CD4-positive, alpha-beta T cell treated with Interleukin-15 for 1 hour (primary cell): ENCODE measurements at places on chromosomes 13 and 19.
A peak's percentile ranks its signal among the peaks of the same experiment; 100 is the strongest.

DNA sequence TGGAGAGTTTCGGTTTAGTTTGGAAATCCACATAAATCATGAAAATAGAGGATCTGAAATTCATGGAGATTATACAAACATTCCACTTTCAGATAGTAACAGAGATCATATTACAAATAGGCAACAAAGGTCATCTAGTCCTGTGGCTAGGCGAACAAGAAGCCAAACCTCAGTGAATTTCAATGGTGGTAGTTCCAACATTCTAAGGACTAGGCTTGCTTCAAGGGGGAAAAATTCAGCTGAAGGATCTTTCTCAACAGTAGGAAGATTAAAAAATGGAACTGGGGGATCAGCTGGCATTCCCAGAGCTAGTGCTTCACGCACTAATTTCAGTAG, 47.0 kb downstream of the FOXO1 start:
- DNase-seq = no peak

- no peak for DNase-seq
These were observed 180.5 kb upstream of the PCDH9 start for GRCh38 chr13:67410645-67411044.

DNA sequence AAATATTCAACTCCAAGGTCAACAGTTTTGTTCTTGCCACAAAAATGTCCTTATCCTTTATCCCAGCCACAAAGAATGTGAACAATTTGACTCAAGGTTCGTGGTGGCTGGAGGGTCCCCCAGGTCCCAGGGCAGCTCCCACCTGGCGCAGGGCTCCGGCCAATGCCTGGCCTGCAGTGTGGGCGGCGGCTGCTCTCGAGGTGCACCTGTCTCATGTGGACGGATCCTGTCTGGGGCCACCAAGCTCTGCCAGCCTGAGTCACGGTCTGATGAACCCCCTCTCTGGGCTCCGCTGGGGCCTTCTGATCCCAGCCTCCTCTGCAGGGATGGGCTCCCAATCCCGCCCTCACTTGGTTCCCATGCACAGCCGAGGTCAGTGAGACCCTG, 49.4 kb downstream of the GAS6 start:
- DNase-seq = no peak

- no peak for DNase-seq
These were observed 27.2 kb upstream of the POU4F1 start for GRCh38 chr13:78630511-78630910.

- no peak for DNase-seq
These were observed 60.9 kb downstream of the LIG4 start for GRCh38 chr13:108154421-108154858.

DNA sequence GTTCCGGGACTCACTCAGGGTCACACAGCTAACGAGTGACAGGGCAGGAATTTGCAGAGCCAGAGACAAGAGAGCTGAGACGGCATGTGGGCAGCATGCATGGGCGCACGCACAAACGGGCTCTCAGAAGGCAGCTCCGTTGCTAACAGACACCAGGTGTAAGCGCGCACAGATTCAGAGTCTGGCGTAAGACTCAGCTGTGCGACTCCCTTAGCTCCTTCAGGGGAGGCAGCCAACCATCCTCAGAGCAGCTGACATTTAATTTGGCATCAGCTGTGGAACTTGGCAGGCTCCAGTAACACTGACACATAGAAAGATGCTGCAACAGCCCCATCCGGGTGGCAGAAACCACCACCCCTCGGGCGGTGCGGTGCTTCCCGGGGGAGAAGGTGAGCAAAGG, 7.5 kb upstream of the TM6SF2 start:
- DNase-seq = no peak

GRCh38 chr19:308471-309205, 17.4 kb upstream of the PLPP2 start:
- DNase-seq = no peak

DNA sequence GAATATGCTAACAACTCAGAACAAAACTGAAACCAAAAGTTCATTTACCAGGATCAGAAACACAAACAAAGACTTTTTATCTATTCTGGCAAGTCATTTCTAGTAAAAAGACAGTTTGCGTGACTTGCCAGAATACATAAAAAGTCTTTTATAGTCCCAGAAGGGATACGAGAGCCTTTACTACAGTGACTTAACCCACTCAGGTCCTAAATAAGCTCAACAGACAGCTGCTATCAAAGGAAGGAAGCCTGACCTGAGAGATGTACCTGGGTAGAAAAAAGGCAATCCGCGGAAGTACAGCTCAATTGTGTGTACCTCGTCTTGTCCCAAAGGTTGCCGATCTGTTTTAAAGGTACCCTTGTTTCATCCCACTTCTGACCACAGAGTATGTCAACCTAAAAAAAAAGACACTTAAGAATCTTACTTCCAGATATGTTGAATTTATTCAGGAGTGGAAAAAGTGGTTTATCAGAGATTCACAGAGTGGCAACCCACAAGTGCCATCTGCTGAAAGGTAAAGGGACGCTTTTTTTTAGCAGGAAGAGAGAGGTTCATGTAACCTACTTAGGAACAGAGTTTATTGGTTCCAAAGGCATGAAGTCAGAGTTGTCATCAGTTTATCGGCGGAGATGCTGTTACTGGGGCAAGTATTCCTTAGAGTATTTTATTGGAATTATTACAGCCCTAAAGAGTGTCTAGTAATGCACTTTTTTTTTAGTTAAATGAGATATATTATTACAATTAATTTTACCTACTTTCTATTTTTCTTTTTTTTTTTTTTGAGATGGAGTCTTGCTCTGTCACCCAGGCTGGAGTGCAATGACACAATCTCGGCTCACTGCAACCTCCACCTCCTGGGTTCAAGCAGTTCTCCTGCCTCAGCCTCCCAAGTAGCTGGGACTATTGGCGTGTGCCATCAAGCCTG, 69.7 kb upstream of the C1QTNF9B start:
- no peak for DNase-seq

- DNase-seq = peak; percentile 21
These were observed 39.1 kb downstream of the PCDH8 start for GRCh38 chr13:52809310-52809769.

DNA sequence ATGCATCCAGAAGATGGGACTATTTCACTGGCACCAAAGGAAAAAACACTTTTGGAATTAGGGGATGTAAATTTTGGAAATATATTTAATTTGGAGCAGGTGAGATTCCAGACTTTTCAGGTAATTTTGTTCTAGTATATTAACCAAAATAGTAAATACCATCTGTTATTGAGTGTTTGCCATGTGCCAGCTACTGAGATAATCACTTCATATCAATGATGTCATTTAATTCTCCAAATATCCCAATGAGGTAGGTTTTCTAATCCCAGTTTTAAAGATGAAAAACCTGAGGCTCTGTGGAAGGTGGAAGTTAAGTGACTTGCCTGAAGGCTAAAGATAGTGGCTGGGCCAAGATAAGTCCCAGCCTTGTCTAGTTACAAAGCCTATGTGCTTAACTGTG, 95.2 kb downstream of the TDRD3 start:
- no peak for DNase-seq

- no peak for DNase-seq
These were observed 16.6 kb downstream of the GNA15 start for GRCh38 chr19:3152419-3152780.

- DNase-seq = peak; percentile 29
These were observed 24.2 kb downstream of the PPP1R37 start for GRCh38 chr19:45117167-45117594.

DNA sequence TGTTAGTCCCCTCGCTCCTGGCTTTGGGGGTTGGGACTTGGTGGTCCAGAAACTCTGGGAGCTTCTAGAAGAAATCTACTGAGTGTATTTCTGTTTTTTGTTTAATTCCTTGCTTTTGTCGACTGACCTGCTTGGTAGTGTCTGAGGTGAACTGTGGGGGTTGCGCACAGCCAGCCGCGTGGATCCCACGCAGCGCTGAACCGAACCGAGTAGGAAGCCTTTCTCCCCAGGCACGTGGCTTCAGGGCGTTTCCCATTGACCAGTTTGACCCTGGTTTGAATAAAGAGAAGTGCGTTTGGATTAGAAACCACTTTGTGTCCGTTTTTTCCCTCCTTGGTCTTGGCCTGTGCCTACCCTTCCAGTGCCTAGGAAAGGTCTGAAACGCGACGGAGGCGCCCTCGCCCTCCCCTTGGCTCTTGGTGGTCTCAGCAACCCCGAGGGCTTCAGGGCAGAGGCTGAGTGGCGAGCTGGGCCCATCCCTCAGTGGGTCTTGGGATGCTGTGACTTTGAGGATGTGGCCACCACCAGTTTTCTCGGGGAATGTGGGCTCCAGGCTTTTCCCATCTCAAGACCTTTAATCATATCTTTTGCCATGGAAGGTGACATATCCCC, 2.7 kb upstream of the RPS15 start:
- DNase-seq = no peak

GRCh38 chr19:37484406-37485168, 15.4 kb downstream of the ZNF570 start:
- no peak for DNase-seq

- DNase-seq = no peak
These were observed 96.0 kb downstream of the RNASEH2B start for GRCh38 chr13:51005566-51005965.

- DNase-seq = no peak
These were observed 79.4 kb downstream of the FOXO1 start for GRCh38 chr13:40586886-40587565.

DNA sequence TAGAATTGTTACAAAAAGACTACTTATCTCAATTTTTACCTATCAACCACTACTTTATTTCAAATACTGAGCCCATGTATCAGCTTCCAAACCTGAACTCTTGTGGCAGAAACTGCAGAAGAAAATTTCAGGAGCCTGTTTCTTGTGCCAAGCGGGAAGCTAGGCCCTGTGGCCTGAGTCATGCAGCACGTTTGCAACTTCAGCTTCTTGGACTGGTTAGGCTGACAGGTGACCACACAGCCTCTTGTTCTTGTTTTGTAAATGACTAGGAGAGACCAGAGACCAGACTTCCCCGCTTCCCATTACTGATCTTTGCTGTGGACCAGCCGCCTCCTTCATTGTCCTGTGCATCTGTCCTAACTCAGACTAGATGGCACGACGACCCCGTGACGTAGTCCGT, 3.4 kb upstream of the LAMP1 start:
- no peak for DNase-seq

DNA sequence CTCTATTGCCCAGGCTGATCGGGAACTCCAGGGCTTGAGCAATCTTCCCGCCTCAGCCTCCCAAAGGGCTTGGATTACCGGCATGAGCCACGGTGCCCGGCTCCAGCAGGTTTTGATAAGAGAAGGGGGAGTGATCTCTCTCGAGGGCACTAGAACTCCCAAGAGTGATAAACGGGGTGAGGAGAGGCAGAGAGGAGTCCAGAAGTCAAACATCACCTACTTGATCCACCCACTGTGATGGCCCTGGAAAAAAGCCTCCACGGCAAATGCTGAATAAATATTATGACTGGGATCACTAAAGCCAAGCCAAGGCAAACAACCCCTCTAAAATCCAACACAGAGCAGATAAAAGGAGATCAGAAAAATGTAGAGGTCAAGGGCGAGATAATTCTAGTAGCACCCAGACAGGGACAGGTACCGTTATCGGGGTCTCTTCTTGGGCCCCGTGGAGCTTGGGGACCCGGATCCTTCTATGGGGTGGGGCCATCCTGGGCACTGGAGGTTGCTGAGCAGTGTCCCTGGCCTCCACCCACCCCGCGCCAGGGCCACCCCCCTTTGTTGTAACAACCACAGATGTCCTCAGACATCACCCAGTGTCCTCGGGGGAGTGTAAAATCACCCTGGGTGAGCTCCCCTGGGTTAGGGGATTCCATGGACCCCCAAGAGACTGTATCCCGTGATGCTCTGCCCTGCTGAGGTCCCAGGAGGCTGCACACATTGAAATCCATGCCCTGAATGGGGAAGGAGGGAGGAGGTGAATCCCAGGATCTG, 3.7 kb upstream of the CREB3L3 start:
- no peak for DNase-seq

DNA sequence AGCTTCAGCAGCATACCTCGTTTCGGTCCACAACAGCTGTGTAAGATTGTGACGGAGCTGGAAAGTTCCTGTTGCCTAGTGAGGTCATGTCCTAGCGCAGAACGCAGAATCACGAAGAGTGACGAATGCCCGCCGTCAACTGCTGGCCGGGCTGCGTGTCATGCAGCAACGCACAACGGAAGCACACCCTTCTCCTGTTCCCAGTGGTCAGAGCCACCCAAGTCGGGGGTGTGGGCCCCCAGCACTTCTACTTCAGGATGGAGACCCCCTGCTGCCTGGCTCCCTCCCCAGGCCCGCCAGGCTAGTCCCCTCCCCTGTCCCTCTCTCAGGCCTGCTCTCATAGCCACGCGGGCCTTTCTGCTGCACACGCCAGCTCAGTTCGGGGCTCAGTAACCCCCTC, 25.9 kb downstream of the C2CD4C start:
- DNase-seq = no peak

GRCh38 chr19:8673276-8673891, 25.2 kb downstream of the ACTL9 start:
- DNase-seq = no peak

GRCh38 chr19:16324384-16325160, at the start of gene KLF2:
Gene KLF2, plus strand, starts transcription at chr19:16324826. Its CDS starts 98 bp downstream, at chr19:16324924.
- DNase-seq = peak; percentile 98

DNA sequence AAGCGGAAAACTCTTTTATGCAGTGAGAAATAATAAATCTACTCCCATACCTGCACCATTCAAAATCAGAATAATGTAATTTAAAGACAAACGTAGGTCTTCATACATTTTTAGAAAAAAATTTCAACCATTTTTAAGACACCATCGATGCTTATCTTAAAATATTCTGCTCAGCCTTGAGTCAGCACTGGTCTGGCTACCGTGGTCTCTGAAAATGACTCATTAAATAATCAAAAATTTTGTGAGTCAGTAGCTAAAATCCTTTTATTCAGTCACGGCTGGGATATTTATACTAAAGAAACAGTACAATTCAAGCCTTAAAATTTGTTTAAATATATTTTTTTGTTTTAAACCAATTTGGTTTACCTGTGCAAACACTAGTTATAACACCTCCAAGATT, 2862.8 kb upstream of the PCDH20 start:
- no peak for DNase-seq

DNA sequence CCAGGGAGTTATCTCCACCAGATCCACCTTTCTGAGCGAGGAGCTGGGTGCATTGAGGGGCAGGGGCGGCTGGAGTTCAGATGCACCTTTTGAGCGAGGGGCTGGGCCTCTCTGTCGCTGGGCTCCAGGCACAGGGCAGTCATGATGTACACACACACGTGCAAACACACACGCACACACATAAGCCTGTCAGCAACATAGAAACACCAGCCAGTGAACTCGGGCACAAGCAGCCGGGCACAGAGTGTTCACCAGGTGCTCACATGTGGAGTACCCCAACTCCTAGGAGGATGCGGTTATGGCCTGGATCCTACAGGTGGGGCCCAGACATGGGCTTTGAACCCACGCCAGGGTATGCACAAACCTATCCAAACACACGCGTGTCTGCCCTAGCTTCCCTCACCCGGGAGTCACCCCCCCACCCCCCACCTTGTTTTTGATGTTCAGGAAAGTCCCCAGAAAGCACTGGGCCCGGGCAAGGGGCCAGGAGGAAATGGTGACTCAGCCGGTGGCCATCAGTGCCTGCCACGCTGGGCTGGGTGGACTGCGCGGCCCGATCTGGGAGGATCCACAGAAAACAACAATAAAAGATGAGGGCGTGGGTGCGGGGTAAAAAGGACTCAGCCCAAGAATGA, 13.3 kb downstream of the ARRDC2 start:
- peak; percentile 86 for DNase-seq
